Natural killer cell treated with Interleukin-12 subunit alpha and Interleukin-12 subunit beta and Interleukin-15 and Interleukin-18, amount 100 ng/mL, for 72 hours (primary cell): ENCODE measurements at places on chromosomes 7 and 10.

DNA sequence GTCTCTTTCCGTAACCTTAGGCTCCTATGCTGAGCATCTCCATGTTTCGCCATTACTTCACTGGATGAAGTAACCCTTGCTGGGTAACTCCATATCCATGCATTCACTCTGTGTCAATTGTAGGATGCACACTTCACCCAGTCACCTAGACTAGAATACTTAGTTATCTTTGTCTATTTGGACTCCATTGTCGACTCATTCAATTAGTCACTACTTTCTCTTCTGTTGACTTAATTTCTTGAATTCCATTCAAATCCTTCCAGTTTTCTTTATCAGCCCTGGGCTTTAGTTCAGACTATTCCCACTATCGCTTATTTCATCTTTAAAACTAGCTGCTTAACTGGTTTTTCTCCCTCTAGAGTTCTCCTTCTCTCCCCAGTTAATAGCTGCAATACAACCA, 111.3 kb upstream of the TNS3 start:
- no peak for DNase-seq

DNA sequence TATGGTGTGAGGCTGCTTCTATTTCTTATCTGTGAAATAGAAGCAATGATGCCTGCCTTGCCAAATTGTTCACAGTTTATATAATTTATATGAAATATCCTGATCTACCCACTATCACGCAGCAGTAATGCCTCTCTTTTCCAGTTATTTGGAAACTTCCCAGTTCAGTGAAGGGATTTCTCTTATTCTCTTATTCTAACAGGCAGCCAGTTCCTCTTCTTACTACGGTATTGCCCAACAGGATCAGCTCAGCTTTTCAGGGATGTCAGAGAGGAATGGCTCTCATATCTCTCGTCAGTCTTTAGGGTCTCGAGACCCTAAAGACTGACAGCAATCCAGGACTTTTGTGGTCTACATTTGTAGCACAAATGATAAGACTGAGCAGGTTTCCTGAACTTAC, 215.6 kb downstream of the CREB5 start:
- no peak for DNase-seq

GRCh38 chr7:55144333-55145317, 125.8 kb downstream of the EGFR start:
- no peak for DNase-seq

GRCh38 chr7:107815254-107815882, 12.3 kb upstream of the SLC26A3 start:
- no peak for DNase-seq

GRCh38 chr10:67017218-67017617, 91.4 kb downstream of the LRRTM3 start:
- DNase-seq = no peak

DNA sequence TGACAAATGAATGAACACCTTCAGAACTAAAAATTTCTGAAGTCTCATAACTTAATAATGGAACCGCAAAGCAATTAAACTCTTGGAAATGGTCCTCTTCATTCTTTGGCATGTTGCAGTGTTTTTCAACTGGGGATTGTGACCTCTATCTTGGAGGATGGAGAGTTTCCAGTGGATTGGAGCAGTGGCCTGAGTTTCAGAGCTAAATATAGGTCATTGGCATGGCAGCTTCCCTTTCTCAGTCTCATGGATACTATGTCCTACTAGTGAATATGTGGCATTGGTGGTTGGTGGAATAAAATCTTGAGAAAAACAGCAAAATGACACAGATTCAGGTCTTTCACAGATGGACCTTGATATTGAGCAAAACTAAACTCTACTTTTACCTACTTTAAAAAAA, 24.1 kb upstream of the EPC1 start:
- DNase-seq = no peak

DNA sequence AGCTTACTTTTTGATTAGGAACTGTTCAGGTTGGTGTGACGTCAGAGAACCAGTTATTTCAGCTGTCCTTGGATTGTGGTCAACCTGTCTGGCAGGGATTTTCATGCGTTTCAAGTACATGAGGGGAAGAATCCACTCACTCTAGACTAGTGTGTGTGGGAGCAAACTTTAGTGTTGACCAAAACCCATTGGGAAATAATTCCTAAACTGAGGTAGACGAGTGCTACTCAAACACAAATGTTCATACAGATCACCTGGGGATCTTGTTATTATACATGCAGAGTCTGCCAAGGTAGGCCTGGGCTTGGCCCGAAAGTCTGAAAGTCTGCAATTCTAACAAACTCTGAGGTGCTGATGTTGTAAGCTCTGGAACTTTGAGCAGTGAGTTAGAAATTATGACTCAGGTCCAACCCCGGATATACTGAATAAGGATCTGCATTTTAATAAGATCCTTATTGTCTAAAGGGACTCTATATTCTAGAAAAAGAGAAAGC, 111.1 kb upstream of the CREB5 start:
- no peak for DNase-seq

GRCh38 chr7:111762211-111762610, 199.9 kb upstream of the IMMP2L start:
- DNase-seq = no peak

GRCh38 chr7:80870813-80871212, 48.0 kb downstream of the SEMA3C start:
- no peak for DNase-seq

- DNase-seq = no peak
These were observed 881 bp upstream of the SSBP1 start for GRCh38 chr7:141737118-141737835.

GRCh38 chr10:66337211-66337610, 588.6 kb upstream of the LRRTM3 start:
- DNase-seq = no peak
